ENCODE measurements at places on chromosomes 5 and 9. TPM values are rescaled to one million over a fixed set of nuclear protein-coding genes. Genes with fewer than 3 reads are reported as not detected.

Gene C9orf152
- total RNA-seq = not detected

Gene RNF183
- not detected for total RNA-seq

Gene RANBP17
- total RNA-seq = not detected

Gene MAP1B
- 0.32 TPM for total RNA-seq

Gene ZFP2
- total RNA-seq = 0.26 TPM

Gene LEAP2
- total RNA-seq = 2.0 TPM

Gene KIF12
- not detected for total RNA-seq

Gene KIF4B
- 0.10 TPM for total RNA-seq

Gene WNT8A
- not detected for total RNA-seq

Gene TAF1L
- total RNA-seq = 0.02 TPM

Gene PAX5
- 0.21 TPM for total RNA-seq

Gene SLC25A2
- total RNA-seq = not detected

Gene ESM1
- not detected for total RNA-seq

Gene PCDHGB6
- 0.05 TPM for total RNA-seq

Gene P4HA2
- 0.74 TPM for total RNA-seq

Gene SLC46A2
- not detected for total RNA-seq

Gene EGFLAM
- total RNA-seq = not detected

Gene NDUFAF2
- 35.6 TPM for total RNA-seq

Gene CCDC180
- total RNA-seq = 1.9 TPM

Gene C5
- 0.99 TPM for total RNA-seq

Gene OBP2B
- not detected for total RNA-seq

Gene LMX1B
- total RNA-seq = not detected

Gene OR13C5
- not detected for total RNA-seq

Gene SPINK4
- not detected for total RNA-seq

Gene BHMT2
- total RNA-seq = not detected

Gene MAMDC2
- total RNA-seq = not detected

Gene KCNN2
- total RNA-seq = not detected

Gene CDH6
- not detected for total RNA-seq

Gene PCDHGC5
- not detected for total RNA-seq

Gene SPINK1
- not detected for total RNA-seq
